ENCODE measurements at places on chromosomes 12 and 14.

- no peak for DNase-seq
Observed at GRCh38 chr14:33527023-33527634, 423.7 kb downstream of the EGLN3 start.

DNA sequence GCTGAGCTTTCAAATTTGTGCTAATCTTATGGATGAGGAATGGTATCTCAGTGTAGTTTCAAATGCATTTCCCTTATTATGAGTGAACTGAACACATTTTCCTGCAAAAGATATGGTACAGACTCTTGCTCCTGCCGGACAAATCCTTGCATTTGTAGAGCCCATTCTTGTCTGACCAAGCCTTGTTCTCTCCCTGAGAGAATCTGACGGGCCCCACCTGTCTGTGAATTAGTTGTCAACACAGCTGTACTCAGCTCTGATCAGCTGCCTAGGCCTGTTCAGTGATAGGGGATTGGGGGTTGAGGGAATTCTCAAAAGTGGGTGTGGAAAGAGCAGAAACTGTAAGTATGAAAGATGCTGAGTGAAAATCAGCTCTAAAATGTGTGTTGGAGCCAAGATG lies 42.8 kb upstream of the SCN8A start:
- DNase-seq = no peak

- no peak for DNase-seq
Observed at GRCh38 chr14:36515896-36516718, 3.9 kb downstream of the NKX2-1 start.

DNA sequence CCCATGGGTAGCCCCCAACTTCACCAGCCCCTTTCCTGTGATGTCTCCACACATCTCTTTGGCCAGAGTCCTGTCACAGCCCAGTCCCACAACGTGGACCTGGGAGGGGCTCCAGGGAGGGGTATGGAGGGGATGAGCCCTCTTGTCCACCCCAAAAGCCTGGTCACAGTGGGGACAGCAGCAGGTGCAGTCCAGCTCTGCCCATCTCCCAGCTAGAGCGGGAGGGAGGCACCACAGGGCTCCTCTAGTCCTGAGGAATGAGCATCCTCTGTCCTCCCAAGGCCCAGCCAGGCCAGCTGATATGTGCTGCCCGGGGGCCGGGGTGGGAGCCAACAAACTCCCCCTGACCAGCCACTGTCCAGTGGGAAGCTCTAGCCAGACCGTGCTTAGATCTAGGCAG lies 43.5 kb upstream of the EIF5 start:
- DNase-seq = no peak

GRCh38 chr12:26044007-26044394 lies 80.8 kb downstream of the BHLHE41 start:
- no peak for DNase-seq

DNA sequence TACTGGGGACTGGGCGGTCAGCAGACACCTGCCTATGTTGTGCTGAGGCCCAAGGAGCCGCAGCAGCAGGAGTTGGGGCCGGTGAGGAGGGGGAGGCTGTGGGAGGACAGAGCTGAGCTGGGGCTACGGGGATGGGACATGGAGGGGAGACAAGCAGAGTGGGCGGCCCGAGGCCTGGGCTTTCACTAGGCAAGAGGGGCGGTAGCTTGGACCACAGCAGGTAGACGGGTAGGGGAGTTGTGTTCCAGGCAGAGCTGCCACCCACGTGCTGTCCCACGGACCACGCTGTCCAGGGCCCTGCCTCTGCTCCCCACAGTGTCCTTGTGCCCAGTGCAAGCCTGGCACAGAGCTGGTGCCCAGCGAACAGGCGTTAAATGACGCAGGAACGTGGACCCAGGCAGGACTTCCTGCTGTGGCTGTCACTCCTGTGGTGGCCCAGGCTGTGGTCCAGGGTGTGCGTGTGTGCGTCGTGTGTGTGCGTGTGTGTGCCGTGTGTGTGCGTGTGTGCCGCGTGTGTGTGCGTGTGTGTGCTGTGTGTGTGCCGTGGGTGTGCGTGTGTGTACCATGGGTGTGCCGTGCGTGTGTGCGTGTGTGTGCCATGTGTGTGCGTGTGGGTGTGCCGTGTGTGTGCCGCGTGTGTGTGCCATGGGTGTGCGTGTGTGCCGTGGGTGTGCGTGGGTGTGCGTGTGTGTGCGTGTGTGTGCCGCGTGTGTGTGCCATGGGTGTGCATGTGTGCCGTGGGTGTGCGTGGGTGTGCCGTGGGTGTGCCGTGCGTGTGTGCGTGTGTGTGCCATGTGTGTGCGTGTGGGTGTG lies 6.8 kb downstream of the CEP170B start:
- DNase-seq = no peak

- DNase-seq = no peak
Observed at GRCh38 chr12:89059721-89060541, 292.4 kb downstream of the DUSP6 start.

DNA sequence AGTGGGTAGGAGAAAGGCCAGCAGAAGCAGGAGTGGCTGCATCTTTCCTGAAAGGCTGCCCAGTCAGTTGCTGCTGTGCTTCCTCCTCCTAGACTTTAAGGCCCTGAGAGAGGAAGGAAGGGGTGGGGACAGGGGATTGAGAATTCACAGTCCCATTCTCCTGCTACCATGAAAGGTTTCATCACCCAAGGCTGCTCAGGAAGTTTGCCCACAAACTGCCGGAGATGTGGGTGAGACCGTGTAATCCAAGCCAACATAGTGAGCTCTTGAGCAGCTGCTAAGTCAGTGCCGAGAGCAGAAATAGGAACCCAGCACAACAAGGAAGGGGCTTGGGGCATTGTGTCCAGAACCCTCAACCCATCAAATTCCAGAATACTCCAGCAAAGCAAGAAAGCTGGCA lies at the start of gene CTSG:
Gene CTSG (minus strand): TSS at position 69 of the 400 bp plus-strand sequence. CDS start 27 bp downstream, at position 42.
- DNase-seq = no peak

DNA sequence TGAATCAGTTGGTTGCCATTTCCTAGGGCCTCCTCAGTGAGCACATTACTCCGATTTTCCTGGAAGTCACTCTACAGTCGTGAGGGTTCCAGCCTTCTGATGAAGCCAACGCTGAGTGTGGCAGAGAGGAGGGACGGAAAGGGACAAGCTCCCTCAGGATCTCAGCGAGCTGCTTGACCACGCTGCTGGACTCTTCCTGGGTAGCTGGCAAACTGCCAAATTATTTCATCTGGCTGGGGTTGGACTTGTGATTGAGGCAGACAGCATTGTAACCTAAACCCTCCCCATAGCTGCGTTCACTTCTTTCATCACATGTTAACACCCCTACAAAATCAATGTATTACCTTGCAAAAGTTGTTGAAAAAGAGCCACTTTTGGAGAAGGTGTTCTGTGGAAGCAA lies 69.6 kb upstream of the CHST11 start:
- no peak for DNase-seq

DNA sequence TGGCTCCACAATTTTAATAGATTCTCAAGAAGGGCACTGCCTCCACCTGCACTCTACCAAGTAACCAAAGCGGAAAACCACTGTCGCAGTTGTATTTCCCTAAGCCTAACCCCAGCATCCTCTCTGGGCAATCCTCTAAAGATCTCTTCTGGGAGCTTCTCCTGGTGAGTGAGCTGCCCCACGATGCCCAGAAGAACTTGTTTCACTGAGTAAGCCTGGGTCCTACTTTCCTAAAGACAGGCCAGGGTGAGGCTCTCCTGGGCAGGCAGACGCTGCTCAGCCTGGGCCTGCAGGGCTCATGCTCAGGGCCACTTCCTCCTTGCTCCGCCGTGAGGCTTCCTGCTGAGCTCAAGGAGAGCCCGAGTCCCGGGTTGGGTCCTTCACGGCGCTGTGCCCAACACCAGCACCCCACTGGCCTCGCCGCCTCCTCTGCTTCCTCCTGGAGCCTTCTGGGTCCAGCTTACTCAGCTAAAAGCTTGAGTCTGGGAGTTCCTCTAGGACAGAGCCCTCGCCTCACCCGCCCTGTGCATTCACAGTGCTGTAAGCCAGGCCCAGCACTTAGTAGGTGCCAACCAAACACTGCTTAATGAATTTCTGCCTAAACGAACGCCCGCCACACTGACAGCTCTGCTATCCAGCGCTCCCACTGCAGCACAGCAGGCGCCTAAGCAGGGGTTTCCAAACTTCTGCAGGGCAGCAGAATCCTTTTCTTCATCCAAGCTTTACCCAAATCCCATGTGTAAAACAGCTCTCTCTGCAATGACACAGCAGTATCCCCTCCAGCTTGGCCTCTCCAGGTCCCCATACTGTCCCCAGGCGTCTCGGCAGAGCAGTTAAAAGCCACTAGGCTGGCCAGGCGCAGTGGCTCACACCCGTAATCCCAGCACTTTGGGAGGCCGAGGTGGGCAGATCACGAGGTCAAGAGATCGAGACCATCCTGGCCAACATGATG lies 5.7 kb downstream of the RAB35 start:
- no peak for DNase-seq

DNA sequence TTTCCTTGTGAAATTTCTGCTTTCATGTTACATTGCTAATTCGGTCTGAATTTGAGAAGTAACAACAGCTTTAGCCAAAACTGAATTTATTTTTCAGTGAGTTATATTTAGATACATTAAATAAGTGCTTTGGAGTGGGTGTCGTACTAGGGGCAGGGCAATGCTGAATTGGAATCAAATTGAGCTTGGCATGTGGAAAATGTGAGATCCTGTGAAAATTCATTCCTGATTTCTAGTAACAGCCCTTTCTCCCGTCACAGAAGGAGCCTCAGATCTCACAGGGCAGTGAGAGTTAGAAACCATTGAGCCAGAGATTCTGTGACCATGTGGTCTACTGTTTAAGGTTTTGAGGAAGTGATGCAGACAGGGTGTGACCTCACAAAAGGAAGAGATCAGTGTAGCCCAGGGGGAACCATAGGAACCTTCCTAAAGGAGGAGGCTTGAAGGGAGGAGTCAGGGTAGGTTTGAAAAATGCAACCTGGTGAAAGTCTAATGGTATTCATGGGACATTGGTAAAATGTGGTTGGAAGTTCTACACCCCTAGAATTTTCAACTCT lies 1136.8 kb downstream of the AACS start:
- DNase-seq = no peak

- DNase-seq = no peak
Observed at GRCh38 chr14:106294324-106294723, 767.9 kb downstream of the TMEM121 start.

GRCh38 chr12:1911598-1912575 lies 6.6 kb downstream of the CACNA2D4 start:
- no peak for DNase-seq

DNA sequence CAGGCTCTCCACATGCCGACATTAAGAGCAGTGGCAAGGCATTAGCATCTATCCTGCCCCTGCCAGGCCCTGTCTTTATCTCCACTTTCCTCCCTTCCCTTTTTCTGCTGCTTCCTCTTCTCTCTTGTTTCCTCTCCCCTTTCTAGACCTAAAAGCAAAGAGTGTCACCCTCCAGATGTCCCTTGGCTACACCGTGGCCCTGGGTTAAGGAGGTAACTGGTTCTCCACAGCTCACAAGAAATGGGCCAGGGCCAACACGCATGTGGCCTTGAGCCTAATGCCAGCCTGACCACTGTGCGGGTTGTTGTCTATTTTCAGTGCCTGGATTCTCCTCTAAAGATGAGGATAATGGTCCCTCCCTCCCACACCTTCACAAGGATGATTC lies 41.7 kb upstream of the DDX11 start:
- DNase-seq = no peak

DNA sequence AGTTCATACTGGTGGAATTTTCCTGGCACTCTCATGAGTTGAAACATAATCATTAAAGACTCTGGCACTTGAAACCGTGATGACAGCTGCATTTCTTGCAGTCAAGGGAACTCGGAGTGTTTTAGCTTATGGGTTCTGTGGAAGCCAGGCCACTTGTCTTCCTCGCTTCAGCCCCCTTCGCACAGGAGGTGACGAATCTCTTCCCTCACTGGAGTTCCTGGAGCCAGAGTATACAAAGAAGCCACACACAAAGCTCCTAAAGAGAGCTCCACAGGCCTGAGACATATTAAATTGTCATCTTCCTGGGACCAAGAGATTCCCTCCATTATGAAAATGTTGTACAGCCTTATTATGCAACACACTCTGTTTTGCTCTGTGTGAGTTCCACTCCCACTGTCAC lies 964.1 kb downstream of the TMEM121 start:
- no peak for DNase-seq

- DNase-seq = no peak
Observed at GRCh38 chr14:39592116-39592789, 160.0 kb upstream of the FBXO33 start.

- DNase-seq = no peak
Observed at GRCh38 chr12:26017484-26018211, 59.2 kb downstream of the RASSF8 start.

DNA sequence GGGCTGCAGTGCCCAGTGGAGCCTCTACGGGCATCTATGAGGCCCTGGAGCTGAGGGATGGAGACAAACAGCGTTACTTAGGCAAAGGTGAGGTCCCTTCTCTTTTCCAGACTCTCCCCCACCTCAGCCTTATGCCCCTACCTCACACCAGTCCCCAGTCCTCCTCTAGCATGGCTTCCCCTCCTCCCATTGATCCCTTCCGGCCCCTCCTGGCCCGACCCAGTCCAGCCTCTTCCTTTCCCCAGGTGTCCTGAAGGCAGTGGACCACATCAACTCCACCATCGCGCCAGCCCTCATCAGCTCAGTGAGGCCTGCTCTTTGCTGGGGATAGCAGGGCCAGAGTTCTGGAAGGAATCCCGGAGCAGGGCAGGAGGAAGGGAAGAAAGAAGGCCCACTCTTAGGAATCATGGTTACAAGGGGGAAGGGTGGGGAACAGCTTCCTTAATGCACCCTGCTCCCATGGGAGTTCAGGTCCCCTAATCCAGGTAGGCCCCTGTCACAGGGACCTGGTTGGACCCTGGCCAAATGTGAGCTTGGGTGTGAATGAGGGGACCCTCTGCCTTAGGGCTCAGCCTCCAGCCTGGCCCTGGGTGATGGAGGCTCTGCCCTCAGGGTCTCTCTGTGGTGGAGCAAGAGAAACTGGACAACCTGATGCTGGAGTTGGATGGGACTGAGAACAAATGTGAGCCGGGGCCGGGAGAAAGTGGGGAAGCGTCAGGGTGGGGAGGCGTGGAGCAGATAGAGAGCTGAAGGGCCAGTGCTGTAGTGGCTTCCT lies 2.2 kb downstream of the ENO2 start:
- no peak for DNase-seq

All from foreskin fibroblast (primary cell).